Stimulated activated CD8-positive, alpha-beta memory T cell treated with anti-CD3 and anti-CD28 coated beads, Interleukin-7, amount 100 ng/mL, for 24 hours (primary cell): ENCODE measurements at places on chromosomes 12 and 14.

DNA sequence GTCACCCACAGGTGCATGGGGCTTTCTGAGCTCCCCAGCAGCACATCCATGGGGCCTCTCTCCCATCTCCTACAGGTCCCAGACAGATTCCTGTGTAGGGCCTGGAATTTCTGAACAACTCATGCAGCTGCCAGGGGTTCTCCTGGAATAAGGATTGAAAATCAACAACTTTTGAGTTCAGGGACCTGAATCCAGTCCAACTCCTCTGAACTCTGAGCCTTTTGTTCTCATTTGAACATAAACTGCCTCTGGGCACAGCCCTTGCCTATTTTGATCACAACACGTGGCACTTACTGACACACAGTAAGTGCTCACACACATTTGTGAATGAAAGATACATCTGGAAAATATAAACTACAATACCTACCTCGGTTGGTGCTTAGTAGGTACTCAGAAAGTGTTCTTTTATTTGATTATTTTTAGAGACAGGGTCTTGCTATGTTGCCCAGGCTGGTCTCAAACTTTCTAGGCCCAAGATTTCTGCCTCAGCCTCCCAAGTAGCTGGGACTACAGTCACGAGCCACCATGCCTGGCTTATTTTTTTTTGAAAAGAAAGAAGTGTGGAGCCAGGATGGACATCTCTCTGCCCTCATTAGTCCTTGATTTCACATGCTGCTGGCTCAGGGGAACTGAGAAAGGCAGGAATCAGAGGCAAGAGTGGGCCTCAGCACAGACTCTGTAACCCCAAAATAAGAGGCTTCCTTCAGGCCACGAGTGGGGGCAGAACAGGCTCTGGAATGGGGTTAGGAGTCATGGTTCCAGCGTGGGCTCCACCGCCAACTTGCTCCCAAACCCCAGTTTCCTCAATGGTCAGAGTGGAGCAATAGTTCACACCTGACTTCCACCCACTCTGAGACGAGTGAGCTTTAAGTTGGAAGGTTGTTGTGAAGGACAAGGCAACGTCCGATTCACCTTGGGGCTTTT lies 27.0 kb downstream of the SYNE3 start:
- DNase-seq = no peak

- no peak for DNase-seq
Observed at GRCh38 chr12:62847709-62848108, 87.2 kb downstream of the PPM1H start.

- no peak for DNase-seq
Observed at GRCh38 chr12:132724506-132725241, 14.0 kb downstream of the PGAM5 start.

- DNase-seq = no peak
Observed at GRCh38 chr14:62896932-62897456, 148.3 kb downstream of the KCNH5 start.

- no peak for DNase-seq
Observed at GRCh38 chr14:56340932-56341331, 222.7 kb downstream of the PELI2 start.

GRCh38 chr12:49364989-49365388 lies 2.3 kb upstream of the SPATS2 start:
- DNase-seq = no peak

GRCh38 chr12:116539905-116540482 lies 19.2 kb upstream of the MAP1LC3B2 start:
- DNase-seq = no peak

GRCh38 chr14:101965770-101966722 lies 1.7 kb downstream of the DYNC1H1 start:
- no peak for DNase-seq

- no peak for DNase-seq
Observed at GRCh38 chr14:68208218-68208617, 388.6 kb downstream of the RAD51B start.
